ENCODE measurements at places on chromosomes 7 and 10.

- DNase-seq, result no peak
Observed at GRCh38 chr10:102234888-102235597, 6.3 kb downstream of the PITX3 start.

- no peak for DNase-seq
Observed at GRCh38 chr7:31857172-31857571, 170.2 kb downstream of the PPP1R17 start.

- DNase-seq, result peak; percentile 45
Observed at GRCh38 chr10:47406870-47407691, 23.0 kb upstream of the ZNF488 start.

- DNase-seq, result no peak
Observed at GRCh38 chr10:78066012-78066411, 32.3 kb downstream of the RPS24 start.

DNA sequence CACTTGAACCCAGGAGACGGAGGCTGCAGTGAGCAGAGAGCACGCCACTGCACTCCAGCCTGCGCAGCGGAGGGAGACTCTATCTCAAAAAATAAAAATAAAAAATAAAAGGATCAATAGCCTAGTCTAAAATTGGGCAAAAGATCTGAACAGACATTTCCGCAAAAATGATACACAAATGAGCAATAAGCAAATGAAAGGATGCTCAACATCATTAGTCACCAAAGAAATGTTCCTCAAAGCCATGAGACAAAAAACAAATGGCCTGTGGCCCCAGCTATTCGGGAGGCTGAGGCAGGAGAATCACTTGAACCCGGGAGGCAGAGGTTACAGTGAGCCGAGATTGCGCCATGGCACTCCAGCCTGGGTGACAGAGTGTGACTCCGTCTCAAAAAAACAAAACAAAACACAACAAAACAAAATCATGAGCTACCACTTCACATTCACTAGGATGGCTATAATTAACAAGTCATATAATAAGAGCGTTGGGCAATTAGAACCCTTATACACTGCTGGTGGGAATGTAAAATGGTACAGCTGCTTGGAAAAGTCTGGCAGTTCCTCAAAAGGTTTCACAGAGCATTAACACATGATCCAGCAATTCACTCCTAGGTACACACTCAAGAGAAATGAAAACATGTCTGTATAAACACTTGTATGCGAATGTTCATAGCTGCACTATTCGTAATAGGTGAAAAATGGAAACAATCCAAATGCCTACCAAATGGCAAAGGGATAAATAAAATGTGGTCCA, 3.1 kb downstream of the DAGLB start:
- DNase-seq, result no peak

DNA sequence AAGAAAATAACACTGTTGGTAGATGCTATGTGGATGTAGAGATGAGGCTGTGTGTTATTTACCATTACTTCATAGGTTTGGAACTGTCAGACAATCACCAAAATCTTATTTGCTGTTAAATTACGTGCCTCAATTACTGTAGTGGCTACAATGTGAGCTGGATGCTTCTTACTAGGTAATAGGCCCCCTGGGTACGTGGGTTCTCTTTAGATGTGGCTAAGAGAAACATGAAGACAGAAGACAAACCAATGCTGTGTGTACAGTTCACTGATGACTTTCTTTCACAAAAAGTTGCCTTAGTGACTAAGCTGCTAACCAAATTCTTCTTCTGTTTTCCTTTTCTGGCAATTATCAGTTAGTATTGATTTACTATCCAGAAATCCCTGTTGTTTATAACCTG, 144.6 kb downstream of the SEMA3E start:
- no peak for DNase-seq

DNA sequence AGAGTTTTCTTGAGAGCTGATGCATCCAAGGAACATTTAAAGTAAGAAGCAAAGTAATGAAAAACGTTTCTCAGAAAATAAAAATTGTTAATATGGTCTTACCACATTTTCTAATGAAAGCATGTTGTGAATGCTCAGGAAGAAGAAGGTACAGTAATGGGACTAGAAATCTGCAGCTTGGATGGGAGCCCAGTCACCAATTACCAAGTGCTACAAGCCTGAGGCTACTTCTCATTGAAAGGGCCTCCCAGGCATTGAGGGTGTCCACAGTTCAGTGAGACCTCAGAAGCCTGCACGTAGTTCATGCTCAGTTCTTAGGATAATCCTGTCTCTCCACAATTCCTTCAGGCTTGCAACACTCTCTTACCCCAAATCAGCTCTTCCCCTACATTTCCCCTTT, 17.6 kb downstream of the PTN start:
- no peak for DNase-seq

DNA sequence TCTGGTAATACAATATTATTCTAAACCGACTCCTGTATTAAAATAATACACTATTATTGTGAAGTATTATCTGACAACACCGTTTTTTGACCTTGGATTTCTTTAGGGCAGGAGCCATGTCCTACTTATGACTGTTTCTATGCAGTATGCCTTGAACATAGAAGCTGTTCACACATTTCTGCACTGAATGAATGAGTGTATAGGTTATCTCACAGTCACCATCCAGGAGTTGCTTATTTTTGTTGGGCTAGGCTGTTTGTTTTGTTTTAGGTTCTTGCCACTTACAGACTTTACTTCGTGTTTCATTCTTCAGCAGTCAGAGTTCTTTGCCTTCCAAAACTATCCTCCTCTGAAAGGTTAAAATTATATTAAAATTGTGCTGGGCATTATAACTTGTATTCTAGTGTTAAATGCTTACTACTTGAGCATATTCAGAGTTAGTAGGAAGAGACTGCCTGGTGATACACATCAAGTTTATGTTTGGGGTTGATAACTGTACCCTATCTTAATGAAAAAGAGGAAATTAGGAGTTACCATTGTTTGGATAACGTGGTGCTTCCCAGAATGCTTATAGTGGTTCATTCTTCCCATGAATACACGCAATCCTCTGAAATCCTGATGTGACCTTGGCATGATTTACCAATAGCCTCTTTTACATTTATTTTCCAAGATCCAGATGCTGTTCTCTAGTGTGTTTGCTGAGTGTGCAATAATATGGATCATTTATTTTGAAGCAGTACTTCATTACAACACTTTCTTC, 1.7 kb downstream of the RALA start:
- no peak for DNase-seq

GRCh38 chr7:14765731-14766130, 136.8 kb downstream of the DGKB start:
- no peak for DNase-seq

- DNase-seq, result no peak
Observed at GRCh38 chr10:131774681-131775085, 126.1 kb upstream of the PPP2R2D start.

- DNase-seq, result no peak
Observed at GRCh38 chr7:2001601-2002442, 230.9 kb downstream of the MAD1L1 start.

GRCh38 chr7:38751416-38751815, 120.2 kb upstream of the AMPH start:
- no peak for DNase-seq

Measured in astrocyte of the cerebellum (primary cell).